ENCODE measurements at places on chromosomes 12 and 14.

- no peak for DNase-seq
Observed at GRCh38 chr12:50050410-50051098, 6.8 kb upstream of the ASIC1 start.

DNA sequence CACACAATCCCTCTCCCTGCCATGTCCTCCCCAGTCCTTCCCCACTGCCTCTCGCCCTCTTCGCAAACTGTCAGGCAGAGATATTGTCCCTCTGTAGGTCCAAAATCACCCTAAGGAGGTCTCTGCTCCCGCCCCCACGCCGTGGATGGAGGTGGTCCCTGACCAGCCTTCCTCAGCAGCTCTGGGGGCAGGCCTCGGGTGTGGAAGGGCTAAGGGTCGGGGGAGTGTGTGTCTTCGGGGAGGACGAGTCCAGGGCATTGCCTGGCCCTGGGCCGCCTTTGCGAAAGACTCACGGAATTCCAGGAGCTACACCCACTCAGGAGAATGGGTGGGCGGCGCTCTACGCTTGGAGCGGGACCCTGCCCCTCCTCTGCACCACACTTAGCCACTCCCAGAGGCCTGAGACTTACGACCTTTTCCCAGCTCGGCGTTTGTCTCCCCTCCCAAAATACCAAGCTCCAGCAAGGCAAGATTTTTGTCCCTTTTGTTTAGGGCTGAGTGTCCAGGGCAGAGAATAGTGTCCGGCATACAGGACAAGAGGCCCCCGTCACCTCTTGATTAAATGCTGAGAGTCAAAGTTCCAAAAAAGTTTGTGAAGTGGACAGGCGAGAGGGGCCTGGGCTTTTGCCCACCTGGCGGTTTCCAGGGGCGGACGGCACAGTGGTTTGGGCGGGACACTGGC lies 881 bp downstream of the PYGL start:
- DNase-seq, result peak; percentile 63

DNA sequence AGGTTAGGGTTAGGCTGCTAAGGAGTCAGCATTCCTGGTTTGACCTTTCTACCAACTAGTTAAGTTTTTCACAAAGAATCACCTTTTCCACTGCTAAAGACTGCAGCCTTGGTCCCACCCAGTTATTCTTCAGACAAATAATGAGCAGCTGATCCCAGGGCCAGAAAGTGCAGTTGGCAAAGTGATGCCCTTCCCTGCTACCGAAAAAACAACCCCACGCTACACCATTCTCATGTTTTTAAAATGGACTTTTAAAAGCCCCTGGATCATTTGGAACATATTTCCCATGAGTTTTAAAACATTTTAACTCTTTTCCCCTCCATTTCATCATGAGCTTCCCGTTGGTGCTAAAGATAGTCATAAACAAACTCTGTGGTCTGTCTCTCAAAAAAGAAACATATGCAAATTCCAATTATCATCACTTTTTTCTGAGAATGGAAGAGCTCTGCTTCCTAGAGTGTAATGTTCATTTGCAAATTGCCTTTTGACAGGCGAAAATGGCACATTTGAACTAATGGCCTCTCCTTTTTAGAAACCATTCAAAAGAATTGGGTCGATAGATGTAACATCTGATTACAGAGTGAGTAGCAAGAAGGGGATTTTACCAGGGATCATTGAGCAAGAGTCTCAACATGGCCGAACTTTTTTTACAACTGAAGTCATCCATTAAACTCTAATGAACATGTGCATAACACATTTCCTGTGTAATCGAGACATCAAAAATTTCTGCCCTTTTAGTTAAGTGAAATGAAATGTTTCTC lies 129.3 kb upstream of the RAP1B start:
- DNase-seq, result no peak

- DNase-seq, result no peak
Observed at GRCh38 chr12:108573317-108573716, 10.9 kb downstream of the ISCU start.

DNA sequence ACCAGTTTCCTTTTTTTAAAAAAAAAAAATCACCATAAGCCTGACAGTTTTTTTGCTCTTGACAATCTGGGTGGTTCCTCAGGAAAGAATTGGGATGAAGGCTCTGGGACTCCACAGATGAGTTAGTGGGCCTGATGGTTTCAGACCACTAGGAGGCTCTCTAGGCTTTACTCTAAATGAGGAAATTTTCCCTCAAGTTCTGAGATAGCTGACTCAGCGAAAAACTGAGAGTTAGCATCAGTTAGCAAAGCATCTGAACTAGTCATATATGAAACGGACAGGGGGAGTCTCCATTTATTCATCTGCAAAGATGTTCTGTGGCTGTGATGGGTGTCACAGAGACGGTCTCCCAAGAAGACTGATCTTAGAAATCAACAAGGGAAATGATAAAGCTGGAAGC lies 314.3 kb upstream of the OR4E1 start:
- peak; percentile 39 for DNase-seq

DNA sequence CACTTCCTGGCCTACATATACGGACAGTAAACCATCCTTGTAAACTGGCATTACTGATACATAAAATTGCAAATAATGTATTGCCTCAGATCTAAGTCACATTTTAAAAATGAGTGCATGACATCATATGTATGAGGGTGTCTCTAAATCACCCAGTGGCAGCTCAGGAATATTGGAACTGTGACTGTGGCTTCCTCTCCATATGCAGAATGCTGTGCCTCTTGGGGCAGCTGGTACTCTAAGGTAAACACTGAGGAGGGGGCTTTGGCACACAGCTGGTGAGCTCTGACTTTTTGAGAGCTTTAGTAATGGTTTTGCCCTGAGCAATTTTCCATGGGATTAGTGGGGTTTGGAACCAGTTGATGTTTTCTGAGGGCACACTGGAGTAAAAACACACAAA lies 263.7 kb downstream of the BMP4 start:
- DNase-seq, result no peak

DNA sequence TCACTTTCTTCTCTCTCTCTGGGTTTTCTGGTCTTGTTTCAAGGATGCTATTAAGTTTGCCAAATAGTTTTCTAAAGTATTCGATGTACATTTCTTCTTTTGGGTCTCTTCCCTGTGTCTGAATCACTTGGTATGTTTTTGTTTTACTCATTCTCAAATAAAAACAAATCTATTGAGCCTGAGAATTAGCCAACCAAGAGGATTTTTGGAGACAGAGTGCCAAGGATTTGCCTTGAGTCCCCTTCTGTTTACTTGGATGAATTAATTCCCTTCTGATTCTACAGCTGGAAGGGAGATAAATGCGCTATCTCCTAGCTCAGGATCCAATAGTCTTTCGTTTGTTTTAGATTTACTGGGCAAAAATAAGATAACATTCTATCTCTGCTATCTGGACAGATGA lies 255.5 kb downstream of the SYT10 start:
- DNase-seq, result no peak

DNA sequence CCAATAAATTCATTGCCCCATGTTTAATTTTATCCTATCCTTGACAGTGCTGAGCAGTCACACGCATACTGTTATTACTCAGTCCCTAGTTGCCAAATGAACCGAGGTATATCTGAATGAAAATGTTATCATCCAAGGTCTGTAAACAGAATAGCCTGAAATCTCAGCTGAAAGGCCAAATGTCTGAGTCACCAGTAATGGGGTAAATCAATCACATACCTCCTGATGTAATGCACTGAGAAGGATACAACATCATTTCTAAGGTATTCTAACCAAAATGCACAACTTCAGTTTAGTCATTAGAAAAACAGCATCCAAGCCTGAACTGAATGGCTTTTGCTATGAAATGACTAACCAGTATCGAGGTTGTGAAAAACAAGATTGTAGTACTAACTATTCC lies 228.6 kb downstream of the DPF3 start:
- DNase-seq, result no peak

GRCh38 chr14:76617440-76617839 lies 143.8 kb upstream of the VASH1 start:
- no peak for DNase-seq

DNA sequence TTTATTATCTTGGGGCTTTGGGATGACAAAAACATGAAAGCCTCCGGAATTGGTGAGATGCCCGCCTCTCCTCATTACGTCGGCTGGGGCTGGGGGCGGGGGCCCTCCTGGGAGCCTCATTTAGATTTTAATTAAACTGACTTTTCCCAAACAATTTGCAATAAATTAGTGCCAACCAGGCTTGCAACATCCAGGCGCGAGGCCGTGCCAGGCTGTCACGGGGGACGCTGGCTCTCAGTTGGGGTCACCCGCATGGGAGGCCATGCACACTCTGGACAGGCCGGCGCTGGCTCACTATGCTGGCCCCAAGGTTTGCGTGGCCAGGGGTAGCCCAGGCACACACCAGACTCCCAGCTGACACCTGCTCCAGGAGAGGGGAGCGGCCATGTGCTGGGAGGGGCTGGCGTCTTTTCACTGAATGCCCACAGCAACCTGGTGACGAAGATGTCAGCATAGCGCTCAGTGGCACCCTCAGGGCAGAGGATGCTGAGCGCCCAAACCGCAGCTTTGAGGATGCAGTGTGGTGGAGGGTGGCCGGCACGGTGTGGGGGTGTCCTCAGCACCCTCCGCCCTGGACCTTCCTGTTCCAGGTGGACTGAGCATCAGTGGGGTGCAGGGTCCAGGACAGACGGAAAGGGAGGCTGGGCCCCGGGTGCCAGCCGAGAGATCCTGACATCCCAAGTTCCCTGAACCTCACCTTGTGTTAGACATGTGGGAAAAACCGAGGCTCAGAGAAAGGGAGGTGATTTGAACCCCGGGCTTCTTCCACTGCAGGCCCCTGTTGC lies 190.8 kb upstream of the C14orf180 start:
- DNase-seq, result no peak

GRCh38 chr12:51941011-51941581 lies 10.4 kb upstream of the ACVR1B start:
- DNase-seq, result no peak

DNA sequence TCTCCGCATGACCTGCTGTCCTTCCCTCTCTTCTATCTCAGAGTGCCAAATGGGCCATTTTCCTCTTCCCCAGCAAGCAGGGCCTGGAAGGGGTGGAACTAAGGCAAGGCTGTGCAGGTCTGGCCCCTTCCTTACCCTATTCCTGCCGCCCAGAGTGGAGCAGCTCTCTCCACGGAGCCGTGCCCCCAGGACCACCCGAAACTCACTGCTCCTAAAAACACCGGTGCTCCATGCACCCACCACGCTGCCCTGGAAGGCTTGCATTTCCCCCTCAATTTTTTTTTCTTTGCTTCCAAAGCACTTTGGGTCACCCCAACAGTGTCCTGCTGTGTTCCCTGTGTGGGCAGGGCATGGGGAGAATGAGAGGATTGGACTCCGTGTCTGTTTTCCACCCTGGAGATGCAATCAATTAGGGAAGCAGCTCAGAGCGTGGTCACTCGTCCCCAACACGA lies 48.5 kb upstream of the MEG3 start:
- DNase-seq, result no peak

GRCh38 chr14:67892466-67893100 lies 73.0 kb downstream of the RAD51B start:
- no peak for DNase-seq

GRCh38 chr12:29287622-29288021 lies 93.3 kb downstream of the ERGIC2 start:
- DNase-seq, result peak; percentile 2

DNA sequence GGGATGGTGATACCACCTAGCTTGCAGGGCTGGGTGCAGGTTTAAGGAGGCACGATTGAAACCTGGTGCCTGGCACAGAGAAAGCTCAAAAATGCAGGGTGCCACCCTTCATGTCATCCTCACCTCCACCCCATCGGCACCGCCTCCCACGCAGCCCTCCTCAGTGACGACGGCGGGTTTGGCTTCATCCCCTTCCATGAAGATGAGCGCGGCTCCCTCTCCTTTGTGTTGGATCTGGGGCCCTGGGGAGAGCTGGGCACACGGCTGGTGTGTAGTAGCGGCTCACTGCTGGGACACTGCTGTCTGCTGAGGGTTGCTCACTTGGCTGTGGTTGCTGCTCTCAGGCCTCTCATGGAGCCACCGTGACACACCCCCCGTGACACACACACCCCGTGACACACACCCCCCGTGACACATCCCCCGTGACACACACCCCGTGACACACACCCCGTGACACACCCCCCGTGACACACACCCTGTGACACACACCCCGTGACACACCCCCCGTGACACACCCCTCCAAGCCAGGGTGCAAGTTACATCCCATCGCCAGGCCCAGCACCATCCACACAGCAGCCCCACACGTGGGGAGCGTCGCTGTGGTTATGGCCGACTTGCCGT lies 42.9 kb upstream of the FZD10 start:
- no peak for DNase-seq

GRCh38 chr12:27498149-27498548 lies 25.9 kb upstream of the PPFIBP1 start:
- no peak for DNase-seq

DNA sequence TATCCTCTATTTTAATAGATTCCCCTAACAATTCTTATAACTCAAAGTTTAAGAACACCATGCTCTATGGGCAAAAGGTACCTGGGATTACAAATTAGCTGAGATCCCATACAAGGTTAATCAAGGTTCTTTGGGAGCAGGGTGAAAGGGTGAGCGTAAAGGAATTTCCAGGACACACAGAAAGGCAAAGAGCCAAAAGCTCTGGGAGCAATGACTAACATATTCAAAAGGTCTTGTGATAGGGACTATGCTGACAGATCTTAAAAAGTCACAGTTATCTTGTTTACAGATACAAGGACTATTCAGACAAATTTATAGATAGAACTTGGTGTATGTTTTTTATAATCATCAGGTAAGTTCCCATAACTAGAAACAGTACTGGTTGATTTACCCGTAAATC lies 19.5 kb upstream of the PPFIBP1 start:
- DNase-seq, result no peak

DNA sequence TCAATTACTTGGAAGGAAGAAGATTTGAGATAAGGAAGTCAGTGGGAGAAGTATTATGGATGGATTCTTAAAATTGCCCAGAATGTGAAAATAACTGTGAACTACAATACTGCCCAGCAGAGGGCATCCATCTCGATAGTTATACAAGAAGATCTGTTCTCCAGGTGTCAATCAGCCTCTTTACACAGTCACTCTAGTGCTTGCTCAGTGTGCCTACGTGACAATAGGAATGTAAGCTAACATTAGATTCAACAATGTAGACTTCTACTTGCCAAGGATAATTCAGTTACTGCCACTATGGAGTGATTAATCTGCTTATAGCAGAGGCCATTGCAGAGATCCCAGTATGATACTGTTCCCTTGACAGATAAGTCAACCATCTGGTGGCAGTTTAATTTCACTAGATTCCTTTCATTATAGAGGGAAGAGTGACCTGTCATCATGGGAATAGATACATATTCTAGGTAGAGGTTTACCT lies 10.6 kb upstream of the MAP4K5 start:
- DNase-seq, result peak; percentile 30

- no peak for DNase-seq
Observed at GRCh38 chr12:38384816-38385378, 68.3 kb downstream of the ALG10B start.
